ENCODE measurements at places on chromosomes 12 and 14.

- H3K4me1 ChIP-seq, result peaks cover 21% of the 10 kb centered on the region
- H3K36me3 ChIP-seq, result no peaks in the 10 kb centered on the region
- H3K27me3 ChIP-seq, result no peaks in the 10 kb centered on the region
- DNase-seq, result peak; percentile 69
- H3K27ac ChIP-seq, result no peak overlapping the region
Observed at GRCh38 chr12:119235197-119235751, 56.5 kb downstream of the HSPB8 start.

DNA sequence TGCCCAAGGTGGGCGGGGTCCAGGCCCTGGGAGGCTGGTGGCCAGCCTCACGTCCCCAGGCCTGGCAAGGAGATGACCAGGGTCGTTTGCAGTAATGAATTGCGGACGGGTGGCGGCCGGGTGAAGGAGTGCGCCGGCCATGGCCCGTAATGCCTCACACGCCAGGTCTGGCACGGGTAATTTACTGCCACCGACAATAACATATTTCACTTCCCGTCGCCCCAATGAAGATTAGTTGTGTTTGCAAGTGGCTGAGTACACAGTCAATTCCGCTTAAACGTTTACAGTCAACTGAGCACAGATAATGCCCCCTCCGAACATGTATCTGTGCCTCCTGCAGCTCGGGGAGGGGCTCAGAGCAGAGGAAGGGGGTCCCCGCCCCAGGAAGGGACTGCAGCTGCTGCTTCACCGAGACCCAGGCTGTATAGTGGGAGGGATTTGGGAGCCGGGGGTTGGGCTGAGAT, 48.3 kb downstream of the MVK start:
- no peak overlapping the region for H3K4me3 ChIP-seq
- no peaks in the 10 kb centered on the region for H3K27me3 ChIP-seq
- no peak for DNase-seq
- H3K4me1 ChIP-seq, result no peaks in the 10 kb centered on the region

- H3K4me3 ChIP-seq, result no peak overlapping the region
- no peaks in the 10 kb centered on the region for H3K4me1 ChIP-seq
- no peak for DNase-seq
- no peaks in the 10 kb centered on the region for H3K36me3 ChIP-seq
- peaks cover 34% of the 10 kb centered on the region for H3K27me3 ChIP-seq
Observed at GRCh38 chr14:60502541-60502940, 6.4 kb upstream of the SIX6 start.

- H3K4me1 ChIP-seq, result no peaks in the 10 kb centered on the region
- no peak overlapping the region for H3K27ac ChIP-seq
- no peak for DNase-seq
- no peaks in the 10 kb centered on the region for H3K27me3 ChIP-seq
Observed at GRCh38 chr14:74843653-74844052, 32.3 kb downstream of the PROX2 start.

DNA sequence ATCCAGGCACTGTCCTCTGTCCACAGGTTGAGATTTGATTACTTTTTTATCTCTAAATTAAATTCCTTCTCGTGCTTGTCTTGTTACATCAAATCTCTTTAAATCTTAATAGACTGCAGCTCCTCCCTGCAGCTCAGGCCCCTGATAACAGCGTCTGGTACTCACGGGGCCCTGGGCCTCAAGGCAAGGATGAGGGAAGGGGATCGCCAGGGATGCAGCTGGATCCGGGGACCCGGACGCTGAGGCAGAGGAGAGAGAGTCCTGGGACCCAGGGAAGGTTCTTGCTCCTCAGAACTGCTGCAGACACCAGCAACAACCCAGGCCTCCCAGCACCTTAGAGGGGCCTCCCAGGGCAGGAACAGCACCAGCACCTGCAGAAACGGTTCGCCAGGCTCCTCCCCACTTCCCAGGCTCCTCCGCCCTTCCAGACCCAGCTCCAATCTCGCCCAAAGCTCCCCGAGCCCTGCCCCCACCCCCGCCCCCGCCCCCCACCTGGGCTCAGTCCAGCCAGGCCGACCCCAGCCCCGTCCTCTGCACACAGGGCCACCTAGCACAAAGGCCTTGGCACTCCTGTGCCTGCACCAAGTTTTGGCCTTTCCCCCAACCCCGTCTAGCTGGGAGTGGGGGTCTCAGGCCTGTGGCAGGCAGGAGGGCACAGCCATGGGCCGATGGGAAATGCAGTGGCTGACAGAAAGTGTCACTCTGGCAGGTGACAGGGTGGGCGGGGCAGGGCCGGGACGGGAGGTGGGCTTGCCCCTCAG, 60.3 kb upstream of the GALNT9 start:
- H3K36me3 ChIP-seq, result no peaks in the 10 kb centered on the region
- no peaks in the 10 kb centered on the region for H3K4me1 ChIP-seq

DNA sequence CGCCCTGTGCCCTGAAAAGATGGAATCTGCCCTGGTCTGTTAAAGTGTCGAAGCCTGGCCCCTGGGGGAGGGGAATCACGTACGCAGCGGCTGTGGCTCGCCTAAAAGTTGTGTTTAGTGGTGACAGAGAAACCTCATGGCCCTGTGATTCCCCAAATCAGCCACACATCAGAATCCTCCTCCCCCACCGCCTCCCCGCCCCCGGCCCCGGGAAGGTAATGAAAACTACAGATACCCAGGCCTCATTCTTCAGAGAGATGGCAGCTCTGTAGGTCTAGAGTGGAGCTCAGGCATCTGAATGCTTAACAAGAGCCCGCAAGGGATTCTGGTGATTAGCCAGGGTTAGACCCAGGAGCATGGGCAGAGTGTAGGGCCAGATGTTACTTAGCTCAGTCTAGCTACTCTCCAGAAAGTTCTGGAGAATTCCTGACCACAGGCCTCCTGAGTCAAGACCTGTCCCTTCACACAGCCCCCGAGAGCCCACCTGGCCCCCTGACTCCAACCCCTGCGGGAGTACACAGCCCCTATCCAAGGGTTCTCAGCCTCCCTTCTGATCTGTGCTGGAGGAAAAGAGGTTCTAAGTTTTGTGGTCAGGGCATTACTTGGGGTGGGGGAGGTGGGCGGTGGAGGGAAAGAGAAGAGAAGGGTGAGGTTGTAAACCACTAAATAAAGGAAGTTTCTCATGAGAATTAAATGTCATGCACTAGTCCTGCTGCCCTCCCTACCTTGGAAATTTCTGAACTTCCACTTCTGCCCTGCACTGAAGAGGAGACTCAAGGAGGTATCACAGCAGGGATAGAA, 114.8 kb downstream of the PLXNC1 start:
- no peak overlapping the region for H3K4me3 ChIP-seq
- H3K36me3 ChIP-seq, result peaks cover 4% of the 10 kb centered on the region
- H3K27me3 ChIP-seq, result no peaks in the 10 kb centered on the region
- no peak for DNase-seq
- H3K4me1 ChIP-seq, result peaks cover 18% of the 10 kb centered on the region

DNA sequence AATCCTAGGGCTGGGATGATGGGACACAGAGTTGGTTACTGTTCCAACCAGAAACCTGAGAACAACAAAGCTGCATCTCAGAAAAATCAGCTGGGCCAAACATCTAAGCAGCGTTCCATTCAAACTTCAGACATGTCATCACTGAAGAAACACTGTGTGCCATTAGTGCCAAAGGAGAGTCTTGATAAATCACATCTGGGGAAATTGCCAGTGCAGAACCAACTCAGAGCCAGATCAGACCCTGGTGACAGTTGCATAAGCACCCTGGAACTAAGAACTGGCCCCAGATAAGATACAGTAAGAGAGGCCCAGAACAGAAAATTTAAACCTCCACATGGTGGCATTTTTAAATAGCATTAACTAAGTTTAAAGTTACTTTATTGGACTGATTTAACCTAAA, 482.8 kb downstream of the PRKD1 start:
- H3K27ac ChIP-seq, result no peak overlapping the region
- no peaks in the 10 kb centered on the region for H3K36me3 ChIP-seq
- no peak overlapping the region for H3K4me3 ChIP-seq
- no peaks in the 10 kb centered on the region for H3K4me1 ChIP-seq

GRCh38 chr12:15186597-15186996, 34.6 kb downstream of the RERG start:
- H3K36me3 ChIP-seq, result no peaks in the 10 kb centered on the region
- H3K27me3 ChIP-seq, result no peaks in the 10 kb centered on the region
- no peak overlapping the region for H3K4me3 ChIP-seq
- no peaks in the 10 kb centered on the region for H3K4me1 ChIP-seq

GRCh38 chr14:24054646-24055045, 2.8 kb downstream of the CARMIL3 start:
- DNase-seq, result no peak
- H3K36me3 ChIP-seq, result peaks cover 6% of the 10 kb centered on the region
- H3K4me3 ChIP-seq, result no peak overlapping the region
- H3K27me3 ChIP-seq, result no peaks in the 10 kb centered on the region

DNA sequence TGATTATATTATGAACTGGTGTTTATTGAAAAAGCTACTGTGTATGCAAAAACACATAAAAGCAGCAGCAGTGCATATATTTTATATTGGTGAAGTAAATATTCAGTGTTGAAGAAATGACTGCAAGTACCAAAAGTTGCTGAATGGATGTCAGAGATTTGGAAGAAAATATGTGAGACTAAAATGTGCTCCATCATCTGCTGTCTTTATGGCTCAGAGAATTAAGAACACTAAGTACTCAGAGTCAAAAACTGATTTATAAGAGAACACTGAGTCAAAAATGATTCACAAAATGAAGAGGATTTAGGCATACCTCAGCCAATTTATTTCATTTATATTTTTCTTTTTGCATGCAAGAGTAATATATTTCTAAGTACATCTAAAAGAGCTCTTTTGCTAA, 86.3 kb upstream of the PDZRN4 start:
- no peaks in the 10 kb centered on the region for H3K36me3 ChIP-seq
- H3K27me3 ChIP-seq, result no peaks in the 10 kb centered on the region
- DNase-seq, result no peak
- no peak overlapping the region for H3K27ac ChIP-seq

DNA sequence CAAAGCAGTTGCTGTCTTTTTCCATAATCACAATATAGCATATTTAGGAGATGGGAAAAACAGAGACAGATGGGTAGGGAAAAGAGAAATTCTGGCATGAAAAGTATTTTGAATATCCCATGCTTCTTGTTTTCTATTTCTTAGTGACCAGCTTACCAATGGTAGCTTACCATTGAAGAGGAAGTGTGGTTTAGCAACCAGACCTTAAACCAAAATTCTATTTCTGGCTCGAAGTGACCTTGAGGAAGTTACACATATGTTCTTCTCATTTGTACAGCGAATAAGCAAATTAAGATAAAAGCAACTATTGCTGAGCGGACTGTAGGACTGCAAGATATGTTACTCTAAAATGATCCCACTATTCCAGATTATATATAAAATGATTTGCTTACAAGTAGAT, 82.9 kb downstream of the FGD4 start:
- H3K27ac ChIP-seq, result no peak overlapping the region
- no peak overlapping the region for H3K4me3 ChIP-seq
- no peaks in the 10 kb centered on the region for H3K4me1 ChIP-seq
- no peaks in the 10 kb centered on the region for H3K27me3 ChIP-seq
- H3K36me3 ChIP-seq, result peaks cover 48% of the 10 kb centered on the region

DNA sequence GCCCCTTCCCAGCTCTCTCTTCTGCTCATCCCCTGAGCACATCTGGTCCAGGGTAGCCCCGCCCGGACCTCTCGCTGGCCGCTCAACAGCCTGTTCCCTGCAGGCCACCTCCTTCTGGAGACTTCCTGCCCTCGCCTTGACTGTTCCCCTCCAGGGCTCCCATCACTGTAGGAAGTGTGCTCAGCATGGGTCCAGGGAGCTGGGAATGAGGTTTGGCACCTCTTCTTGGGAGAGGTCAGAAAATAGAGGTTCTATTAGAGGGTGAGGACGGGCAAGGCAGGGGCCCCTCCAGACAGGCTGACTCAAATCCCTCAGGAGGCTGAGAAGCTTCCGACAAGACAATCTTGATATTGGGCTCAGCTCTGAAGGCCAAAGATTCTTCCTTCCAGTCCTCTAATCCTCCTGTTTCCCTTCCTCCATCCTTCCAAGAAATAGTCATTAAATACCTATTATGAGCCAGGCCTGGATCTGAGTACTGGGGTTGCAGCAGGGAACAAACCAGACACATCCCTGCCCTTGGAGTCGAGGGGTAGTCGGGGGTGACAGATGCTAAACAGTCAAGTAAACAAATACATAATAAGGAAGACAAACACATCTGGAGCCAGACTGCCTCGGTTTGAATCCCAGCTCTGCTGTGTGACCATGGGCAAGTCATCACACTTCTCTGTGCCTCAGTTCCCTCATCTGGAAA, 30.6 kb downstream of the CMKLR1 start:
- H3K27me3 ChIP-seq, result no peaks in the 10 kb centered on the region
- no peak overlapping the region for H3K4me3 ChIP-seq
- no peak for DNase-seq
- peaks cover 3% of the 10 kb centered on the region for H3K4me1 ChIP-seq

GRCh38 chr14:70622111-70622712, 19.5 kb upstream of the TTC9 start:
- DNase-seq, result peak; percentile 70
- H3K27me3 ChIP-seq, result no peaks in the 10 kb centered on the region
- H3K27ac ChIP-seq, result no peak overlapping the region
- peaks cover 36% of the 10 kb centered on the region for H3K36me3 ChIP-seq
- no peak overlapping the region for H3K4me3 ChIP-seq

GRCh38 chr12:102427543-102427941, 52.8 kb downstream of the IGF1 start:
- H3K36me3 ChIP-seq, result no peaks in the 10 kb centered on the region

GRCh38 chr14:90753456-90754005, 62.7 kb downstream of the TTC7B start:
- H3K36me3 ChIP-seq, result peaks cover 2% of the 10 kb centered on the region
- no peaks in the 10 kb centered on the region for H3K4me1 ChIP-seq
- no peak overlapping the region for H3K27ac ChIP-seq
- H3K4me3 ChIP-seq, result no peak overlapping the region

GRCh38 chr12:44628180-44628579, 247.9 kb downstream of the NELL2 start:
- no peak overlapping the region for H3K27ac ChIP-seq
- H3K27me3 ChIP-seq, result no peaks in the 10 kb centered on the region
- no peak overlapping the region for H3K4me3 ChIP-seq
- H3K4me1 ChIP-seq, result no peaks in the 10 kb centered on the region

- no peaks in the 10 kb centered on the region for H3K27me3 ChIP-seq
- no peaks in the 10 kb centered on the region for H3K4me1 ChIP-seq
- peaks cover 12% of the 10 kb centered on the region for H3K36me3 ChIP-seq
- no peak overlapping the region for H3K27ac ChIP-seq
Observed at GRCh38 chr12:52063082-52063924, 6.5 kb upstream of the ATG101 start.

- H3K36me3 ChIP-seq, result no peaks in the 10 kb centered on the region
- no peaks in the 10 kb centered on the region for H3K27me3 ChIP-seq
- no peak for DNase-seq
- no peak overlapping the region for H3K4me3 ChIP-seq
Observed at GRCh38 chr14:58557242-58557641, 80.5 kb upstream of the DACT1 start.

GRCh38 chr14:104939666-104940410, 15.2 kb downstream of the PLD4 start:
- no peak for DNase-seq
- no peaks in the 10 kb centered on the region for H3K4me1 ChIP-seq
- H3K27me3 ChIP-seq, result peaks cover 1% of the 10 kb centered on the region
- no peak overlapping the region for H3K27ac ChIP-seq
- H3K4me3 ChIP-seq, result no peak overlapping the region

DNA sequence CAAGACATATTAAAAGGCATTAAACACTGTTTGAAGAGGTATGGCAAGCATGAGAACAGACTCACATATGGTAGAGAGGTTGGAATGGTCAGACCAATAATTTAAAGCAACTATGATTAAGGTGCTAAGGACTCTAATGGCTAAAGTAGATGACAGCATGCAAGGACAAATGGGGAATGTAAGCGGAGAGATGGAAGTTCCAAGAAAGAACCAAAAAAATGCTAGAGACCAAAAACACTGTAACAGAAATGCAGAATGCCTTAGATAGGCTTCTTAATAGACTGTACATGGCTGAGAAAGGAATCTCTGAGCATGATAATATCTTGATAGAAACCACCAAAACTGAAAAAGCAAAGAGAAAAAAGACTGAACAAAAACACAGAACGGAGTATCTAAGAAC, 77.4 kb downstream of the RIN3 start:
- no peak overlapping the region for H3K27ac ChIP-seq
- DNase-seq, result no peak
- H3K4me1 ChIP-seq, result no peaks in the 10 kb centered on the region
